ENCODE measurements at places on chromosomes 7 and 10.

- no peak for DNase-seq
Observed at GRCh38 chr7:51471210-51471980, 154.8 kb upstream of the COBL start.

GRCh38 chr10:116766241-116766827 is 24.0 kb upstream of the HSPA12A start:
- DNase-seq = no peak

DNA sequence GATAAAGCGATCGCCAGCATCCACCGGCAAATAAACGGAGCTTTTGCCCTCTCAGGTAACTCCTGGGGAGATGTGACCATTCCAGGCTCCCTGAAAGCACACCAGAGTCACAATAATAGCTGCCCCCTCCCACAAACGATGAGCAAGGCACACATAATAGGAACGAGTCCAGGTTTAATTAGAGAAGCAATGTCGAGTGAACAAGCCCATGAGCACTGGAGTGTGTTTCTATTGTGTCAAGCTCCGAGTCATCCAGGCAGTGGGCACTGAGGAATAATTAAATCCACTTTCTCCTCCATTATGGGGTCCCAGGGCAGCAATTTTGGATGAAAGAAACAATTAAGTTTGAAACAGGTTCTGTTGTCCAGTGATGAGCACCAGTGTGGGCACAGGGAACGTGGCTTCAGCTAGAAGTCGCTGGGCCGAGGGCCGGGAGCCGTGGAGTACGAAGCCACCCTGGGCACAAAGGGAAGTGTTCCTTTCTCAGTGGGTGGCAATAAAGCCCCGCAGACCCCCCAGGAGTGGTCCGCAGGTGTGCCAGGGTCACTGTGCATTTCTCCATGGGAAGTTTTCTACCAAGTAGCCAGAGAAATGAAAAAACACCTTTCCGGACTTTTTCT is 12.0 kb downstream of the PNLIPRP2 start:
- no peak for DNase-seq

- DNase-seq = no peak
Observed at GRCh38 chr10:74589851-74590250, 236.5 kb upstream of the KAT6B start.

DNA sequence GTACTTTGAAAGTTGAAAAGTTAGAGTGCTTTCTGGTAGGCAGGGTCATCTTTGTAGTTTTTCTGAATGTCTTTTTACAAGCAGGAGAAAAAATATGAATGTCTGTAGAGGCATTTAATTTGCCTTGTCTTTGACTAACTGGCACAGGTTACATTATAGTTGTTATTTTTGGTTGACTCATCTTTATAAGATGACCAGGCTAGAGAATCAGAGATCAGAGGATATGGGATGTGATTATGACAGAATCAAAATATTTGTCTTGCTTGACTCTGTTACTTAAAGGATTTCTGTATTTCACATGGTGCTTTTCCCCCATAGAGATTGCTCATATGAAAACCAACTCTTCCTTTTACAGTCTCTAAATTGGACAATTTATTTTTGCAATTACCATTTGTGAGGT is 2.4 kb downstream of the ZMYND11 start:
- DNase-seq = no peak

DNA sequence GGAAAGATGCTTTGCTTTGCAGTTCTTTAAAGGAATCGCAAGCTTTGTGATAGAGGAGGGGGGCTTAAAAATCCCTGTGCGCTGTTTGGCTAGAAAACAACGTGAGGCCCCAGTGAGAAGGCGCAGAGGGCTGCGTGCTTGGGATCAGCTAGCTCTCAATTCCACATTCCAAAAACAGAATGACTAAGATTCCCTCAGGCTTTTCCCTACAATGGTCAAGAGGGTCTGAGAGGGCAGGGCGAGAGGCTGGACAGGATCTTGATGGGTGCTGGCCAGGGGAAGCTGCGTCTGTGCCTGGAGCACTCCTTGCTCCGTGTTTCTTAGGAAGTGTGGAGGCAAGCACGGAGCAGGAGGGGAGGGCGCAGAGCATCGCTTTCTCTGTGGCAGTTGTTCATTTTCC is 72.1 kb upstream of the INHBA start:
- no peak for DNase-seq

GRCh38 chr10:43781480-43782361 is 133.0 kb upstream of the ZNF32 start:
- DNase-seq = no peak

DNA sequence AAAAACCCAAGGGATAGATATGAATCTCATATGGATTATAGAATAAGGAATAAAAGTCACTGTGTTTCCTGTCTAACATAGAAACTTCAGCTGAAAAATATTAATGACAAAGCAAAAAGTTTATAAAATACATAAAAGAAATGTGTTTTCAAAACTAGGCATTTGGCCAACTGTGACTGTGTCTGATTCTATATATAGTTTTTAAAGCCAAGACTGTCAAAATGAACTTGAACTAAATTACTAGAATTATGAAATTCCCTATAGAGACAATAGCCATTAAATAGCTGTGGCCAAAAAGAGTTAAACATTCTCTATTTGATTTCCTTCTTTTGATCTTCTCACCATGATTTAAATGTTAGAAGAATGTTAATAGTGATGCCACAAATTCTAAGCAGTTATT is 311.2 kb upstream of the SEMA3D start:
- no peak for DNase-seq

DNA sequence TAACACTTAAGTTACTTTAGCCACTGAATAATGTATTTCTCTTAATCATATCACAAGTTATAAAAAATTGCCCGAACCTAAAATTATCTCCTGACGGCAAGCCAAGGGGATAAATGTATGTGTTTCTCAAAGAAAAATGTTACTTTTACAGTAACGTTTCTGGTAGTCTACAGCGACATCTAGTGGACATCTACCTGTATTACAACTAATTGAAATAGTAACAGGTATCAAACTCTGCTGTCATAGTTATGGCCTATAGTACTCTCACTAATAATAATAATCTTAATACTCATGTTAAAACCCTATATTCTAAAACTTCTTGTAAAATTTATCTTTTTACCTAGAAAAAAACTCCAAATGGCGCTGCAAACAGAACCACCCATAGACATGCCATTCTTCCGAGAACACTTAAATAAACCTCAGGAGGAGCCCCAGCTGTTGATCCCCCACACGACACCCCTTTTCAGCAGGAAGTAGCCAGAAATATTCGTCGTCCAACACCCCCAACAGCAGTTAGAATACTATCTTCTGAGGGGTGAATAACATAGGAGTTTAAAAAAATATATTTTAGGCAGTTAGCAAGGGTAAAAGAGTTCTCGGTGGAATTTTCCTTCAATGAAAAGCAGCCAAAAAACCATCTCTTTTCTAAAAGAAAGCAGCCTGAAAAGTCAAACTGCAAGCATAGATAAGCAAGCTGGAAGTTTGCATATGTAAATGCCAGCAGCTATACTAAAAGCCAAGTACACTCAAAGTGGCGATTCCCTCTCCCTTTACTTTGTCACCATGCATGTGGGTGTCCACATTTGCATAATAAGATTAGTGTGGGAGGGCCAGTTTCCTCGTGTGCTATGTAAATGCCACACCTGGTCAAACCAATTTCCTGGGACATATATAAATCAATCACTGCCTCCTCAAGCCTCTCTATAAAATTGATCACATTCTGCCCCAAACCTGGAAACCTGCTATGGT is 40.5 kb upstream of the ZNF107 start:
- DNase-seq = no peak

DNA sequence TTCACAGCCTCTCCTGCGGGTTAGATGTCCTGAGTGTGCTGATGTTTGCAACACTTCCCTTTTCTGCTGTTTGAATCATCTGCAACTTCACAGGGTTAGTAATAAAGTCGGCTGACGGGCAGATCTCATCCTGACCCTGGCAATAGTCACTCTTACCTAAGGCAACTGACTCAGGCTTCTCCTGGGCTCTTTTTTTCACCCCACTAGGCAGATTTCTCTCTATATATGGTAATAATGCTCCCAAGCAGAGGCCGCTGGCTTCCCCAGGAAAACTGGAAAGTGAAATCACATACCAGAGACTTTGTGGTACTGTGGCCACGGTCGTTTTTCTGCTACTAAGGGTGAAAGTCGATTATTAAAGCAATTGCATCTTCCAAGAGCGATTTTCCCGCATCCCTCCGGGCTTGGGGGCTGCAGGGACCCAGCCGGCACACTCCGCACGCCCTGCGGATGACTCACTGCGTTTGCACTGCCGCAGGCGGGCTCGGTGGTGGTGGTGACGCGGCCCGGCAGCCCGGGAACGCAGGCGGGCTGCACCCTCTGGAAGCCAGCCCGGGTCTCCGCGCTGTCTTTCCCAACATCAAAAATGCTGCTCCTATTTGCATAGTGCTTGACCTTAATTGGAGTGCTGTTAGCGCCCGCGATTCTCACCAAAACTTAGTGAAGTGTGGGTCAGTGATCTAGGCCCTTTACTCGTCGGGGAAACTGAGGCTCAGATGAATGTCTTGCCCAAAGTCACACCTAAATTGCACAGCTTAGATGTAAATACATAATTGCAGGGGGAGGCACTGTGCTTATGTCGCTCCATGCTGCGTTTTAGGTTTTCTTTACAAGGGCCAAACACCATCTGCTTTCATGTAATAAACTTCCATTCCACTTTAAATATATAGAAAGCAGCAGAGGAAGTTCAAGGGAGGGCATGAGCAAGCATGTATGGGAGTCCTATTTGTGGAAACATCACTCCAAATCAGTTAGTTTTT is 47.6 kb upstream of the ITGB1 start:
- DNase-seq = peak; percentile 68

GRCh38 chr10:130763071-130763470 is 548.5 kb downstream of the TCERG1L start:
- DNase-seq = no peak

DNA sequence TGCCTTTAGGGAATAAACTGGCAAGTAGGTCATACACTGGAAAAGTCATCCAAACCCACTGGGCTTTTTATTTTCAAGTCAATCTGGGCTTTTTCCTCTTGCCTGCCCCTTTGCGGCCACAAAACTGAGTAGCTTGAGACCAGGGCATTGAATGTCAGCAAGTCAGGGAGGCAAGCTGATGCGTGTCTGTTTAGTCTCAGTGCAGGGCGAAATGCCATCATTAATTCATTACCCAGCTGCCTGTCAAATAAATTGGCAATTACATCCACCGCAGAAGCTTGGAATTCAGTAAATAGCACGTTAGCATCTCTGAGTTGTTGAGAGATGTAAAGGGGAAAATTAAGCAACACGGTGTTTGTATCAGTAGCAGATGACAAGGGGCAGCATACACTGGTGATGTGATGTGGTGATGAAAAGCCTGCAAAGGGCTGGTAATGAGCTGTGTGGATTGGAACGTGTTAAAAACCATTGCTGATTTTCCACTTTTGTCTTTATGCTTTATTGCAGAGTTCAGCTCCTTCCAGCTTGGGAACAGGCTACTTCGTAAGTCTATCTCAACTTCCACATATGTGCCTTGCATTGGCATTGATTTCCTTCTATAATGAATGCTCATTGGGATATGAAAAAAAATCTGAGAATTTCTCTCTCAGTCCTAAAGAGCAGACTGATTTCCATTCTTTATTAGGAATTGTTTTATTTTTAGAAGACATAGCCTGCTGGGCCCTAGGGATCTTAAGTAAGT is 535.9 kb downstream of the AUTS2 start:
- no peak for DNase-seq

- no peak for DNase-seq
Observed at GRCh38 chr10:97726636-97727178, 10.2 kb upstream of the ZFYVE27 start.

- no peak for DNase-seq
Observed at GRCh38 chr10:6995831-6996230, 415.0 kb downstream of the SFMBT2 start.

GRCh38 chr10:112045938-112046337 is 137.6 kb downstream of the GPAM start:
- no peak for DNase-seq

DNA sequence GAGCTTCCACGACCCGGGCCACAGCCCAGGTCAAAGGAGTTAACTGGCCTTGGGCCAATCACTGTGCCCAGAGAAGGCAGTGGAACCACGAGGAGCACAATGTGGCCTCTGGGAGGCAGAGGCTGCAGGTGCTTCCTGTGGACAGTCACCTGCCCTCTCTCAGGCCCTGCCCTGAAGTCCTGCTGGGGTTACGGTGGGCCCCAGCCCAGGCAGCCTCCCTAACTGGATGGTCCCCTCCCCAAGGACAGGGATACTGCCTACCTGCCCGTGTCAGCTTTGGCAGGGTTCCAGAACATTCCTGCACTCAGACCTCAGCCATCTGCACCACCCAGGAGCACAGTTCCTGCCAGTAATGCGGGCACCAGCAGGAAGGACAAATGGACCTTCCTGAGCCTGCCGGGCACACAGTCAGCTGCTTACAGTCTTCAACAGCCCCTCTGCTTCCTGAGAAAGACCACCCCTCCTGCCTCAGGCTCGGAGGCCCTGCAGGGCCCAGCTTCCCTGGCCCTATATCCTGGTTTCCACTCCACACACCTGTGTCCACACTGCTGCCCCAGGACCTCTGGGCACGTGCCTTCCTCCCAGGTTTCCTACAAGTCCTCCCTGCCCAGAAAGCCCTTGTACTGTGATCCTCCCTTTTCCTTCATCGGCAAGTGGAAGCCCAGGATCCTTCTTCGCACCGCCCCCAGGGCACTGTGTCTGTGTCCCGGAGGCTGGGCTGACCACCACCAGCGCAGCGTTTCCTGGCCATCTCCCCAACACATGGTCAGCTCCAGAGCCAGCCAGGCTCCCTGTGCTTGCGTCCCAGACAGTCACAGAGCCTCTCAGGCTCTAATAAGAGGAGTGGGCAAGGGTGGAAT is 23.3 kb downstream of the WDR86 start:
- DNase-seq = no peak

DNA sequence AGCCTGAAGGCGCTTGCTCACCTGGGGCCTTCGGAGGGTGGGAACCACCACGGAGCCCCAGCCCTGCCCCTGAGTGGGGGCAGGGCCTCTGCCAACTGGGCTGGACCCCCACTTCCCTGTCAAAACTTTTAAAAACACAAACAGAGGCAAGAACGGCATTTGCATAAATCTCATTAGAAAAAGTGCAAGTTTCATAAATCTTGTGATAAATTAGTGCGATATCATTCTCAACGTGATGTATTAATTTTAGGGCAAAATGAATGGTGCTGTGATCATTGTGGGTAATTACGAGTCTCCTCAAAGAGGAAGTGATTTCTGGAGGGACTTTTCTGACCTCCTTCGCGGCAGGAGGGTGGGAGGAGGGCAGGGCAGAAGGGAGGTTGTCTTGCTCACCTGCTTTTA is 98.3 kb downstream of the CDH23 start:
- no peak for DNase-seq

Data from HS-27A (cell line).